ENCODE measurements at places on chromosomes 4 and X. TPM values are rescaled to one million over a fixed set of nuclear protein-coding genes. Genes with fewer than 3 reads are reported as not detected.

- peak; percentile 63 for DNase-seq
Measured at GRCh38 chr4:848803-849477, 23.0 kb upstream of the CPLX1 start.

DNA sequence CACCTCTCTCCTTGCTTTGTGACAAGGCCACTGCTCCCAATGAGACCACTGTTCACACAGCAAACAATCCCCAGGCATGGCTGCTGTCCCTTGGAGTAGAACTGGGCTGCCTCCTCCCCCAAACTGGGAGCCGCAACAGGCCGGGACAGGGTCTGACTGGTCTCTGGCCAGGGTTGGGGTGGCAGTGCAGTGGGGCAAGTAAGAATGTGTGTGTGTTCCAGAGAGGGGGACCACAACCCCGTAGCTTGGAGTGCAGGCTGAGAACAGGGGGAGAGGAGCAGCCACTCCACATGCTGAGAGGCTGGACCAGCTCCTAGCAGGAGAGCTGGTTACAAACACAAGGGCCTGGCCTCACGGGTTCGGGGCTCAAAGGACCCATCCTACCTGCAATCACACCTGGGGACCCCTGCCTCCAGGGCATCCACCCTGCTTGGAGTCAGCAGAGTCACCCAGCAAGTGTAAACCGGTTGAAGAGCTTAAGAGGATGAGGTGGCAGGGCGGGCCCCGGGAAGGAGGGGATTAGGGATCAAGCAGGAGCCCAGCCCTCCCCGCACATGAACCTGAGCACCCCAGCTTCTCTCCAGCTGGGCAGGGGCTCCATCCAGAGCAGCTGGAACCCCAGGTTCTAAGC lies 3.8 kb upstream of the ZNF185 start:
- no peak for DNase-seq

- DNase-seq = no peak
Measured at GRCh38 chrX:10175319-10175871, 18.6 kb downstream of the CLCN4 start.

- no peak for DNase-seq
Measured at GRCh38 chrX:66015152-66015831, 24.6 kb downstream of the VSIG4 start.

- no peak for DNase-seq
Measured at GRCh38 chr4:120056246-120056645, 10.4 kb downstream of the MAD2L1 start.

- DNase-seq = no peak
Measured at GRCh38 chr4:95178938-95179337, 369.8 kb downstream of the UNC5C start.

GRCh38 chrX:73562984-73563737 lies at the start of gene CHIC1:
Gene CHIC1 (plus strand): TSS chrX:73563197. CDS start chrX:73563285, 88 bp downstream.
- peak; percentile 84 for DNase-seq

DNA sequence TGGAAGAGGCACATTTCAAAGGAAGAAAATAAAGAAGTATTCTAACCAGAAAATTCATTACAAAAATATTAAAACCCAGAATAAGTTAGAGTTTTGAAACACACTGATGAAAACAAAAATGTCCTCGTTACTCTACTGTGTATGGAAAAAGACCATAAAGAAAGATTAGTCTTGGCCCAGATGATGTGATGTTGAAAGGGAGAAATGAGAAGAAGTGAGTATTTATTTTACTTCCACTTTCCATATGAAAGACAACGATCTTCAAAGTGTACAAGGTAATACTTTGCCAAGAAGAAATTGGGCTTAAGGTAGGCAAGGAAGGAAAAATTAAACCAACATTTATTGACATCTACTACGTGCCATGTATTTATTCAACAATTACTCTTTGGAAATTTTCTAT lies 48.6 kb upstream of the EMCN start:
- DNase-seq = no peak

Gene FAM53A
- 7.4 TPM for total RNA-seq

Gene RASL11B
- 20.6 TPM for total RNA-seq

Gene SMARCA5
- 64.1 TPM for total RNA-seq

Gene MEPE
- not detected for total RNA-seq

Gene DOK7
- 0.22 TPM for total RNA-seq

Gene DCAF4L1
- total RNA-seq = 0.14 TPM

Gene RAB33A
- total RNA-seq = not detected

Gene CXCL5
- total RNA-seq = 0.31 TPM

Gene CTAG1B
- not detected for total RNA-seq

Gene MAGEE1
- 2.2 TPM for total RNA-seq

Gene MAGEB3
- total RNA-seq = 0.80 TPM

All from H7 (cell line).